T-helper 17 cell (primary cell): ENCODE measurements at places on chromosomes 2 and 18. TPM values are rescaled to one million over a fixed set of nuclear protein-coding genes. Genes with fewer than 3 reads are reported as not detected.
A peak's percentile ranks its signal among the peaks of the same experiment; 100 is the strongest.

Gene POTEF
- total RNA-seq: not detected

Gene STARD6
- not detected for total RNA-seq

DNA sequence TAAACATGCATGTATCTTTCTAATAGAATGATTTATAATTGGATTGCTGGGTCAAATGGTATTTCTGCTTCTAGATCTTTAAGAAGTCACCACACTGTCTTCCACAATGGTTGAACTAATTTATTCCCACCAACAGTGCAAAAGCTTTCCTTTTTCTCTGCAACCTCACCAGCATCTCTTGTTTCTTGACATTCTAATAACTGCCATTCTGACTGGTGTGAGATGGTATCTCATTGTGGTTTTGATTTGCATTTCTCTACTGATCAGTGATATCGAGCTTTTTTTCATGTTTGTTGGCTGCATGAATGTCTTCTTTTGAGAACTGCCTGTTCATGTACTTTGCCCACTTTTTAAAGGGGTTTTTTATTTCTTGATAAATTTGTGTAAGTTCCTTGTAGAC lies 182.5 kb downstream of the ANKRD44 start:
- no peaks in the 10 kb centered on the region for H3K27me3 ChIP-seq
- no peak overlapping the region for H3K4me3 ChIP-seq
- peak overlapping the region; percentile 5 for H3K27ac ChIP-seq
- no peak for DNase-seq

DNA sequence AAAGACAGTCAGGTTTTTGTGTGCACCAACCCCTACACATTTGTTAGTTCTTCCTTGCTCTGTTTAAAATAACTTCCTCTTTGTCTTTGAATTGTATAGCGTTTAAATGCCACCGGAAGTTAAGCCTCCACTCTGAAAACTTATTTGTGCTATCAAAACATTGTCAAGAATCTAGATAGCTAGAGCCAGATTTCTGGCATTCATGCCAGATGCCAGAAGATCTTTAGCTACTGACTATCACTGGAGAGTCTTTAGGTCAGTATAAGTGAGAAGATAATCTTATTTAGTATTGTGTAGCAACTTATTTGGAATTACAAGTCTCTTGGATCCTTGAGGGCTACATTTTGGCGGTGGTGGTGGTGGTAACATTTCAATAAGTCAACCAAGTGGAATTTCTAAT lies 63.4 kb upstream of the ADAM23 start:
- no peaks in the 10 kb centered on the region for H3K4me1 ChIP-seq
- no peak overlapping the region for H3K27ac ChIP-seq
- peaks cover 5% of the 10 kb centered on the region for H3K27me3 ChIP-seq
- no peak overlapping the region for H3K4me3 ChIP-seq
- H3K36me3 ChIP-seq: peaks cover 2% of the 10 kb centered on the region

GRCh38 chr2:198054299-198054698 lies 249.9 kb downstream of the PLCL1 start:
- peak; percentile 23 for DNase-seq
- H3K36me3 ChIP-seq: no peaks in the 10 kb centered on the region
- H3K27ac ChIP-seq: no peak overlapping the region
